ENCODE measurements at places on chromosomes 4 and X.

DNA sequence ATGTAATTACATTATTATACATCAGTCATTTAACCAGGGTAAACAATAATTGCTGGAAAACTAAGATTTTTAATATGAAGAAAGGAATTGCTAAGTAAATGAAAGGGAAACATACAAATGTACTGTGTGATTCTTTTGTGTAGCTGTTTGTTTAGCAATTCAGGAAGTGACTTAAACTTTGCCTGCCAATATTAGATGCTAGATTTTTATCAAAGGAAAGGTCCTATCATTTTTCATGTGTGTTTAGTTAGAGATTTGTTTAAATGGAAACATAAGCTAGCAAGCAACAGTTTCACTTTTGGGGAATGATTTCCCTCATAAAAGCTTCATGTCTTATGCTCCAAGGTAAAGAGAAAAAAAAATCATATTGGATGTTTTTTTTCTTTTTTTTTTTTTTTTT is 95.1 kb upstream of the LIMCH1 start:
- DNase-seq, result no peak

DNA sequence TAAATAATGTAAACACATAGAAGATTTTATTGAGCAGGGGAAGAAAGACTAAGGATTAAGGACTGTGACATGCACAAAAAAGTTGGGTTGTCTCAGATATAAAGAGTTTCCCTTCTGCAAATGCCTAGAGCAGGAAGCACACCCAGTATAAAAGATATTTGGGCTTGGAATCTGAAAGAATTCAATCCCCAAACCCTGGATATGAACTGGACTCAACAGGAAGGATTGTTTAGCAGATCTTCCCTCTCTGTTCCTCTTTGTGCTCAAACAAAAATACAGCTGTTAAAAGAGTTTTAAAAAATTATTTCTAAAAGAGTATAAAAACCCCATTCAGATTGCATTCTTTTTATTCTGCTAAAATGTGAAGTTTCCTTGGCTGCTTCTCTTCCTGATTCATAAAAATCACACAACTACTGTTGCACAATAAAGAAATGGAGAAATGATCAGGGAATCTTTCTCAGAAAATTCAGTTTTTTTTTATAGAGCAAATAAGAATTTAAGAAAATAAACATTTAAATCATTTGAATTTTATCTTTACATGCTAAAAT is 71.4 kb downstream of the PDLIM5 start:
- DNase-seq, result no peak

- DNase-seq, result no peak
Measured at GRCh38 chr4:73761856-73762255, 21.5 kb downstream of the CXCL8 start.

DNA sequence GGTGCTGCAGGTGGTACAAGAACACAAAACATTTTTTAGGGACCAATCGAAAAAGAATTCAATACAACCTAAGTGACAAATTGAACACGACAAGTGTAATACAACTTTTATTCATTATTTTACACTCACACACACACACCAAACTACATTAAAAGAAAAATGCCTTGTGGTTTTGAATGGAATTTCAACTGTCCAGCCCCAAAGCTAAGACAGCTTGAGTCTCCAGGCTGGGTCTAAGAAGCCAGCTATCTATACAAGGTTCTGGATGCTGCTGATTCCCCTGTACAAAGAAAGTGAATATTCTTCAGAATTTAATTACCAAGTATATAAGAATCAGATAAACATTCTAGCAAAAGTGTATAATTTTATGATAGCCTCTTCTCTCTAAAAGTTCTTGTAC is 118.2 kb downstream of the PPP3CA start:
- DNase-seq, result no peak

GRCh38 chr4:137253949-137254348 is 278.3 kb downstream of the PCDH18 start:
- no peak for DNase-seq

DNA sequence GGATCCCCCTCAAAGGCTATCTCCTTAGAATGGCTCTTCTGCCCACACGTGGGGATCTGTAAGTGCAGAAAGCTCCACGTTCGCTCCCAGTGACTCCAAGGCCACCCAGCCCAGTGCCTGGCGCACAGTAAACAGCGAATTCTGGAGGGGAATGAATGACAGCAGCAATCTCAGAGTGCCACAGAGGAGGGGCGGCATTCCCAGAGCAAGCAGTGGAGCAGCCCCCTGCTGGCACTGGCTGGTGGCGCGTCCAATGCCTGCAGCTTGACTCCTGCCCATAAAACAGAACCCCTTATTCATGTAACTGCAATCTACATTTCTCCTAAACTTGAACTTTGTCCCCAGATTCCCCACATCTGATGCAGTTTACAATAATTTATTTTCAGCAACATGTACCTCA is 6.9 kb upstream of the HELT start:
- no peak for DNase-seq

DNA sequence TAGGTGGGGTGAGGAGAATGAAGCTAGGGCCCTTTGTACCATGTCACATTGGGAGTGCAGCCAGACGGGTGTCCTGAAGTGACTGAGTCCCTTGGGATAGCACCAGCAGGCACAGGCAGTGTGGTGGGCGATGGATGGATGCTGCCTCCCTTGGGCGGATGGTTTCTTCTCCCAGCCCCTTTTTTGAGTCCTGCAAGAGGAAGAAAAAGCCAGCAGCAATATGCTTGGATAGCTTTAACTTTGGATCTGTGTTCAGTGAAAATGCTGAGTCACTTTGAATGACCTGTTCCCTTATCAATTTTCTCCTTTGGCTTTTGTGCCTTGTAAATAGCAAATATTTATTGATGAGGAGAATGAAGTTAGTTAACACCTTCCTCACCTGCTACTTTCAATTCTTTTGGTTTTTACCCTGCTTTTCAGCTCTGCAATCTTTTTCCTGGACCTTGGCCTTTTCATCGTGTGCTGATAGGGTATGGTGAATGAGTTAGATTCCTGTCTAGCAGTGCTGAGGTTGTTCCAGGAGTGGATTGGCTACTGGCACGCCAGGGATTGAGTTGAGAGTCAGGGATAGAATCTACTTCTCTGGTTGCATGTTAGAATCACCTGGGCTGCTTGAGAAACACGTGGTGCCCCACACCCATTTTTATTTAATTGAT is 10.2 kb downstream of the DCUN1D4 start:
- no peak for DNase-seq

DNA sequence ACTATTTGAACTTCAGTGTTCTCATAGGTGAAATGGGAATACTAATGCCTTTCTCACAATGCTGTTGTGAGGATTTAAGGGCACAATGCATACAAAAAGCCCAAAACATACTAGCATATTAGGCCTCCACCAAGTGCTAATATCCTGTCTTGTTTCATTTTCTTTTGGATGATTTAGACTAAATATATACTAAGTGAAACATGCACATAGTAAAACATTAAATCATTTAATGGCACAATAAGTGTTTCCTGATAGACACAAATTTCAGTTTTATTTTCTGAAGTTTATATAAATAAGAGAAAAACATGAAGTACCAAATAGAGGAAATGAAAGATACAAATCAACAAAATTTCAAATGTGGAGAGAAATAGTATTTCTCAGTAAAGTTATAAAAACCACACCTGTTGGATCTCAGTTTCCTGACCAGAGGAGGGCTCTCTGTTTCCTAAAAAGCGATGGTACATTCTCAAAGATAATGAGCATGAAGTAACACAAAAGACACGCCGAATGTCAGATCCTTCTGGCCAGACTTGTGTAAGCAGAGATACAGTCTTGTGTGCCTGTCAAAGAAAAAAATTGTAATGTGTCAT is 25.1 kb downstream of the DDX60 start:
- no peak for DNase-seq

DNA sequence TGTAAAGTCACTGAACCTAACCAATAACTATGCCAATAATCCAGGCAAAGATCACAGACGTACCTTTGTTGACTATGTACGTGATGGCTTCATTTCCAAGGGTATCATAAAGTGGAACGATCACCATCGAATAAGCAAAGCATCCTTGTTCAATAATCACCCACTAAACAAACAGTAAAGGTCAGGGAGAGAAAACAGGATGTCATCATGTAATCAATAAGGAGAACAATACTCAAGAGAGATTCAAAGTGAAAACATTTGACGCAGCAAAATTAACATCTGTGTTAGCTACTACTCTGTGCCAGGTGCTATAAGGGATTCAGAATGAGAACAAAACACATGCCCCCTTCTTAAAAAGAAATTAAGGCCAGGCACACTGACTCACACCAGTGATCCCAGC is 42.9 kb upstream of the CENPU start:
- DNase-seq, result no peak

DNA sequence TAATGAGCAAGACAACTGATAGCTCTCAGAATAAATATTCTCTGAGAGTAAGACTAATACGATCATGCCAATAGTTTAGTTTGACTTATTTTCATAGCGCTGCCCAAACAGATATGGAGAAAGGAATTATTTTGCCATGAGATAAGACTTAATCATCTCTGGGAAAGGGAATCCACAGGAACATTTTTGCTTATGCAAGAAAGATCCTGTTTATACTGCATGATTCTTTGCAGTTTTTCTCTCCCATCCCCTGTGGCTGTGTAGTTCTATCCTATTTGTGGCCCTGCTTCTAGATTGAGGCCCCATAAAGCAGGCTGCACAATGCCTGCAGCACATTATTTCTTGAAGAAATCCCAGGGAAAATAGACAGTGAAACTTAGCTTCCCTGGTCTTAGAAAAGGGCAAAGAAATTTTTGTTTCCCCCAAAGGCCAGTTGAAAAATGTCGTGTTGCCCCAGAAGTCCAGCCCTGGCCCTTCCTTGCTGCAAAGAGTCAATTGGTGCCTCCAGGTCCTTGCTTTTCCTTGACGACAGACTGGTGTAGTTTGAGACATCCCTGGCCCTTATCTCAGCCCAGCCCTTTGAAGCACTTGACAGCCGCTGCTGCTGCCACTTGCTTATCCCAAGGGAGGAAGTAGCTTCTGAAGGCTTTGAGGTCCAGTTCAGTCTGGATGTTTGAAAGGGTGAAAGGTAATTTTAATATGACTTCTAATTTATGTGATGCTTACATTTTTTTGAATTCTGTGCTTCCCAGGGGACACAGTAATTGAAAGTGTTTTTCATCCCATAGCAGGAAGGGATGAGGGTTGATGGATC is 45.0 kb upstream of the SH3RF1 start:
- no peak for DNase-seq

DNA sequence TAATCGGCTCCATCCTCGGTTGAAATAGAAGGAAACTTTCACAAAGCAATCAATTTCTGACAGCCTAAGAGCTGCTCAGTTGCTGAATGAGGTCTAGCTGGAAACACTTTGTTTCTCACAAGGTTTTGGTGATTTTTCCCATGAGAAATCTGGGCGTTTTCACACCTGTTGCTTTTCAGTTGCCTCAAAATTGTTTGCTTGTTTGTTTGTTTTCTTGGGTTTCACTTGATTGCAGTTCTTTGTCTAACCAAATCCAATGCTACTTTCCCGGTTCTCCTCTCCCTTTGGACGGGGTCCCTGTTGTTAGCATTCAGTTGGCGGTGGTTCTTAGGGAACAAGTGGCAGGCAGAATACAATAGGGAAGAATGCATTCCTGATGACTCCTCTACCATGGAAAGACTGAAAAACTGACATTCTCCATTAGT is 135.5 kb downstream of the PALLD start:
- no peak for DNase-seq

- no peak for DNase-seq
Measured at GRCh38 chrX:101973066-101973465, 41.2 kb upstream of the ZMAT1 start.

DNA sequence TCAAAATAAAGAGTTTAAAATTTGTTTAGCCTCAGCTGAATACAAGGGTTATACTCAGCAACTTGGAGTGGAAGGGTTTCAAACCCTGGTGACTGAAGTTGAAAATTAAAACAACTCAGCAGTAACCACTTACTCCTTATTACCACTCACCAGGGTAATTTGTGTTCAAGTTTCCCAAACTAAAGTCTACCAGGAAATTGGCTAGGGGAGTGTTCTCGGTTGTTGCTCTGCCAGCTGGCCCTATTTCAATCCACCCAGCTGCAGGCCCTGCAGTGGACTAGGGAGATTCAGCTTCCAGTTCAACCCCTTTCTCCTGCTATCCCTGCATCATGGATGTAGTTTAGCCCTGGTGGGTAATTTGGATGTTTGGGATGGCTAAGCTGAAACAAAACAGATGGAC is 37.8 kb upstream of the EXOC1L start:
- no peak for DNase-seq

DNA sequence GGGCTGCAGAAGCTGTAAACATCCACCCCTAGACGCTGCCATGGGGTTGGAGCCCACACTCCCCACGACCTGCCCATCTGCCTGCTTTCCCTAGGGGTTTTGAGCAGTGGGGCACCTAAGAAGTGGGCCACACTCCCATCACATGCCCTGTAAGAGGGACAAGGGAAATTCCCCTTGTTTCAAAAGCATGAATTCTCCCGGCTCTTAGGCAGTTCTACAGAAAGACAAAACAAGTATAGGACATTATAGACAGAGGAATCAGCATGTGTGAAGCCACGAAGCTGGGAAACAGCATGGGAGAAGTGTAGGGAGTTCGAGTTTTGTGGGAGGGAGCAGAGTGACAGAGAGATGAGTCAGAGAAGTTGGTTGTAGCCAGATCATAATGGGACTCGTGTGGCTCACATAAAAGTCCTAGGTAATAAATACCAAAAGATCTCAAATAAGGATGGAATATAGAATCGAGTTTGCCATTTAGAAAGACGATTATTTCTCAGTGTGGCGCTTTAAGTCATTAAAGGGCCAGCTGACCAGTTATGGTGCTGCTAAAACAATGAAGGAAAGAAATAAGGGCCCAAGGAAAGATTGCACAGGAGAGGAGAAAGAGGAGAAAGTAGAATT is 23.9 kb downstream of the APOO start:
- no peak for DNase-seq

- no peak for DNase-seq
Measured at GRCh38 chr4:5969336-5969735, 48.9 kb downstream of the C4orf50 start.

GRCh38 chrX:12777670-12778069 is 13.5 kb upstream of the PRPS2 start:
- DNase-seq, result no peak

GRCh38 chrX:84161641-84162040 is 26.4 kb downstream of the RPS6KA6 start:
- no peak for DNase-seq
